WTC11 (cell line): ENCODE measurements at places on chromosomes 2 and 18.
A peak's percentile ranks its signal among the peaks of the same experiment; 100 is the strongest.

- DNase-seq = no peak
Observed at GRCh38 chr2:10056439-10056838, 13.1 kb downstream of the KLF11 start.

GRCh38 chr2:232238108-232238507 lies 140.4 kb upstream of the ALPP start:
- DNase-seq = no peak

DNA sequence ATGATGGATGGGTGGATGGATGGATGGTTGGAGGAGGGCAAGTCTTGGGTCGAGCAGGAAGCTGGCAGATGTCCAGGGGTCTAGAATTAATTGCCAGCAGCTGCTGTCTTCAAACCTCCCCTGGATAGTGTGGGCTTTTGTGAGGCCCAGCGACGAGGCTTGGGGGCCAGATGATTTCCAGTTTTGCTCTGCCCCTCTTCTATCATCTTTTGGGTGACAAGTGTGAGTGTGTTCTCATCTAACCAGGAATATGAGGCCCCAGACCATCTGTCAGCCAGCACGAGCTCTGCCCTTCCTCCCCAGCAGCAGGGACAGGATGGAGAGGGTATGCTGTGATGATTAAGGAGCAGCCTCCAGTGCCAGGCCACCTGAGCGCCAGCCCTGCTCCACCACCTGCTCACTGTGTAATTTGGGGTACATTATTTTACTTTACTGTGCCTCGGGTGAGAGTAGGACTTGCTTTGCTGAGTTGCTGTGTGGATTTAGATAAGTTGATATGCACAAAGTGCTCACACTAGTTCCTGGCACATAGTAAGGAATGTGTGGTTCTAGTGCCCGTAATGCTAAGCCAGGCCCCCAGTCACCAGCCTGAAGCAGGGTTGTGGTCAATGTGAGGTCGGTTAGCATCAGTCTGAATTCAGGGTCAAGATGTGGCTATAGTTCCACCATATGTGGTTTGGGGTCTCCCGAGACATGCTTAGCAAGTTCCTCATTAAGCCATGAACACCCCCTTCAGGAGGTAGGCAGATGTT lies 251.1 kb downstream of the CYP26B1 start:
- DNase-seq = no peak

DNA sequence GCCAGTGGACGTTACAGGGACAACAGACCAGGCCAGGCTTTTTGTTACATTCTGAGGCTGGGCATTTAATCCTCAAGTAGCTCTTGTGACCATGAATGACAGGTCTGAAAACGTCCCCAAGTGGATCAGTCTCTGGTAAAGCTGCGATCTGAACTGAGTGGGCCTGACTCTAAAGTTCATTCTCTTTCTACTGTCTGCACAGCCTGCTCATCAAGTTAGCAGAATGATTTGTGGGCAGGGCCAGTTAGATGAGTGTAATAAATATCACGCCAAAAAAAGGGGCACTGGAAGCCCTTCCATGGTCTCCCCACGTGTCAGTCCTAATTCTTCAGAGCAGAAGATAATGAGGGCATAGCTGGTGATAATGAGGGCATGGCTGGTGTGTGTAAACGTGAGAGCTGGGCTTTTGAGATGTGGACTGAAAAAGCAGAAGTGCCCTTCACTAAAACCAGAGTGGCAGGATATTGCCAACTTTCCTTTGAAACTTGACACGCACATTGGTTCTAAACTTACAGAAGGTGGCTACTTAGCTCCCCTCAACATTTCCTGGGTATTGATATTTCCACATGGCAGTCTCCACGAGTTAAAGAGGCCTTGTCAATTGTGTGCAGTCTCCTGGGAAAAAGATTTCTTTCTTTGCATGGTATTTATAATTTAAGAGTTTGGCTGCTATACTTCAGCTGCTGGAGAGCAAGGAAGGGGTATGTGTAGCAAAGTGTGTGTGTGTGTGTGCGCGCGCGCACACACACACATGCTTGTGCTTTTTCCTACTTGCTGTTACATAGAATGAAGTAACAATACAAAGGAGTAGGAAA lies 72.7 kb upstream of the LYPD6B start:
- no peak for DNase-seq

DNA sequence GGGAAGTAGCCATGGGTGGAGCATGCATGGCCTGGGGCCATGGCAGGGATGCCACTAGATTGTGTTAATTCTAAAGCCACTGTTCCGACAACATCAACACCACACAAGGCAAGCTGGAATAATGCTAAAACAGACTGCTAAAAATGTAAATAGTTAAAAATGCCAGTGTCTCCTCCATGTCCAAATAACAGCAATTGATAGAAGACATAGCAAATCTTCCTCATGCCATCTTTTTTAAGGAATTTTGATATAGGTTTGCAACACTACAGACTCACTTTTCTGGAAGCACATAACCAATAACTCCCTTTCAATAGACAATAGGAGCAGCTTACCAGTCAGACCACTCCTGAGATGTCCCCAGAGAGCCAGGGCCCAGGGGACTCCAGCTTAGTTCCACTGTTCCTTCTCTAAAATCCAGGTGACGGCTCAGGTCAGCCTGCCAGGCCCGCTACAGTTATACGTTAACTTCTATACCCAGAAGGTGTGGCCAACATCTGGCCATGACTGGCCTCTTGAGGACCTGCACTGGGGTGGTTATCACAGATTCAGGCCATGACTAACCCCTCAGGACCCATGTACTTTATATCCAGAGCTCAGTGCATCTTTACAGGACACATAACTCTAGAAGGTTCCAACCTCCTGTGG lies 20.3 kb downstream of the TUBB6 start:
- no peak for DNase-seq

DNA sequence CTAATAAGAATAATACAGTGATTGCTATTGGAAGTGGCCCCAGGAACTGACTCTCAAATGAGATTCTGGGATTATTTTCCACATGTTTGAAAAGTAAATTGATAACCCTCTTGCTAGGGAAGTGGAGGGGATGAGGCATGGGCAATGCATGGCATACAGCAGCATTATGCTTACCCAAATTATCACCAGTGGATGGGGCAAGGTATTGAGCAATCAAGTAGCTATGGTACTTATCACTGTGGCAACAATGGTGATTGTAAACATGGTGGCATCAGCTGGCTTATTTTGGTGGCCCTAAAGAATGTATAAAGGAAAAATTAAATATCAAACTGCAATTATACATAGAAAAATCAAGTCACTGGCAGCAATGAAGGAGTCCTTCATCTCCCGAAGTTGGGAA lies 155.1 kb downstream of the FIGN start:
- DNase-seq = no peak

GRCh38 chr2:3277050-3277747 lies 100.4 kb downstream of the EIPR1 start:
- DNase-seq = no peak

GRCh38 chr2:29829841-29830240 lies 91.5 kb downstream of the ALK start:
- DNase-seq = no peak

- DNase-seq = peak; percentile 35
Observed at GRCh38 chr2:231483398-231484329, 19.4 kb upstream of the NCL start.

- peak; percentile 32 for DNase-seq
Observed at GRCh38 chr2:177264209-177264692, 276 bp downstream of the NFE2L2 start.

DNA sequence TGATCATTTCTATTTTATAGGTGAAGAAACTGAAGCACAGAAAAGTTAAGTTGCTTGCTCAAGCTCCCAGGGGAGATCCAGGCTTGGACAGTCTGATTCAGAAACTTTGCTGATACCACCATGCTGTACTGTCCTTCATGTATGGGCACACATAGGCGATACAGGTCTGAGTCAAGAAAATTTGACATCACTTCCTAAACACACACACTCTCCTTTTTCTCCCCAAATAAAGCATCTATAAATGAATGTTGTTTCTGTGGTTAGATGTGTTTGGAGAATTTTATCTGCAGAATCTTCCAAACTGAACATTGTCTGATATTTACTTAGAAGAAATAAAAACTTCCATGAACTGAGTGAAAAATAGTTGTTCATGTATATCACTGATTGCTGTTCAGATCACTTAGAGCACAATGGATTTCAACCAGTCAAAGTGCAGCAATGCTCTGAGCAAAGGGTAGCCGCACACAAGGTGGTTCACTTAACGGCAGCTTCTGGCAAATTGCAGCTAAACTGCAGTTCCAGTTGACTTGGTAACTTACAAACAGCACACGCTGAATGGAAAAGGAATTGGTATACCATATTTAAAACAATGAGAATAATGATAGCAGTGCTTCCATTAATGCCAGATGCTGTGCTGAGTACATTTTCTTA lies 10.0 kb upstream of the AGFG1 start:
- DNase-seq = no peak

DNA sequence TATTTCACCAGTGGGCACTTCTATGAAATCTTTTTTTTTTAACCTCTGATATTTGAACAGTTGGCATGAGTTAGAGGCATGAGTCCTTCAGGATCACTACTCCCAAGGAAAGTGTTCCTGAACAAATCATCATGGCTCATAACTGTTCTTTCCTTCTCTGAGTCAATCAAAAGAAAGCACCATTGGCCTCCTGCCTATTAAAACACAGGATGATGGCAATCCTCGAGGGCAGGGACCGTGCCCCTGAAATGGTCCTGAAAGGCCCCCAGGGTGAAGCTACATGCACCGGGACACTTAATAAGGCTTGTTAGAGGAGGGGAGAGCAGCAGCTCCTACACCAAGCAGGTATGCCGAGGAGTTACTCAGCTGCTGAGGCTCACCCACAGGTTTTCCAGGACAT lies 43.5 kb downstream of the SLC14A2 start:
- no peak for DNase-seq

- DNase-seq = no peak
Observed at GRCh38 chr2:105866216-105867185, 121.8 kb downstream of the NCK2 start.

- no peak for DNase-seq
Observed at GRCh38 chr2:108552566-108552965, 18.3 kb downstream of the LIMS1 start.

- no peak for DNase-seq
Observed at GRCh38 chr2:8132351-8132831, 549.5 kb upstream of the ID2 start.

DNA sequence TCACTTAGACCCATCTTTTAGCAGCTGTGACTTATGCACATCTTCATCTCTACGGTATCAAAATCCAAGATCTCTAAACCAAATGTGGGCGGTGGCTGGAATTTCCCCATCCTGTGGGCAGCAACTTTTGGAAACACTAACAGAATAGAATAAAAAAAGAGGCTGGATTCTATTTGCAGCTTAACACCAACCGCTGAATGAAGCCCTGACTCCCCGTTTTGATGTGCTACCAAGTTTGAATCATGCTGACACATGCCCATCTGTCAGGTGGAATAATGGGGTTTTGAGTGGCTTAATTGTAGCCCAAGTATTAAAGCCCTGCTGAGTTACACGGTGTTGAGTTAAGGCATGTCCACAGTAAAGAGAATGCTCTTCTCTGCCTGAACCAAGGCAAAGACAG lies 165.2 kb downstream of the MTCL1 start:
- no peak for DNase-seq

DNA sequence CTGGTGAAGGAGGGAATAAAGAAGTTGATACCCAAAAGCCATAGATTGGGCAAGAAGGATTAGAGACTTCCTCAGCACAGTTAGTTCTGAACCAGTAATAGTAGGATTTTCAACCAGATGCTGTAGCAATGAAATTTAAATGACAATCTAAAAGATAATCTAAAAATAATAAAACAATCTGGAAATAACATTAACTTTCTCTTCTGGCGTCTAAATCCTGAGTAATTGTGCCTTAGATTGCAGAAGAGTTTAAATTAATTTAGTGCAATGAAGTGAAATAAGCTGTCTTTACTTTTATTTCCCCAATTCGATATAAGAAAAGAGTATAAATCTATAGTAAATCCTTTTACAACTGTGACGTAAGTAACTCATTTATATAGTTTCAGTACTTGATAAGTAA lies 186.8 kb upstream of the DOK6 start:
- DNase-seq = no peak

DNA sequence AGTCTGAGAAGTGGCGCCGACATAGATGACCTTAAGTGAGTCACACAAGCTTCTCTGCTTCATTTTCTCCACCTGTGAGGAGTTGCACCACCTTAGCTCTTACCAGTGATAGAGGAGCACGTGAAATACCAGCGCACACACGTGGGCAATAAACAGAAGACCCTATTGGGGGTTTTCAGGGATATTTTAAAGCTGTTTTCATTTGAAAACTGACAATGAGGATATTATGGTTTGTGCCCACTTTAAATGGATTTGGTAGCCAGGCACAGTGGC lies 47.3 kb upstream of the FZD7 start:
- no peak for DNase-seq

DNA sequence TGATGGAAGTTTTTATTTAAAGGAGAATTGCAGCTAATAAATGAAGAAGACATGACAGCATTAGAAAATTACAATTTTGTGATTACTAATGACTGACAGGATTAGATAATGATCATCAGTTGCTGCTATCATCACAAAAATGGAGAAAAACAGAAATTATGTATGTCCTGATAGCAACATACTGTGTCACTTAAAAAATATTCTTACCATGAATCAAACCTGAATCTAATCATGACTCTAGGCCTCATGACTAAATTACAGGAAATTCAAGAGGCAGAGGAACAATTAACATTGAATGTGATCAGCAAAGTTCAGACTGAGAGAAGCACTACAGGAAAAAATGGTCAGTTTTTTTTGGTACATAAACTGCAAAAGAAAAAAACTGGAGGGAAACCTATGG lies 147.8 kb downstream of the PMAIP1 start:
- no peak for DNase-seq

DNA sequence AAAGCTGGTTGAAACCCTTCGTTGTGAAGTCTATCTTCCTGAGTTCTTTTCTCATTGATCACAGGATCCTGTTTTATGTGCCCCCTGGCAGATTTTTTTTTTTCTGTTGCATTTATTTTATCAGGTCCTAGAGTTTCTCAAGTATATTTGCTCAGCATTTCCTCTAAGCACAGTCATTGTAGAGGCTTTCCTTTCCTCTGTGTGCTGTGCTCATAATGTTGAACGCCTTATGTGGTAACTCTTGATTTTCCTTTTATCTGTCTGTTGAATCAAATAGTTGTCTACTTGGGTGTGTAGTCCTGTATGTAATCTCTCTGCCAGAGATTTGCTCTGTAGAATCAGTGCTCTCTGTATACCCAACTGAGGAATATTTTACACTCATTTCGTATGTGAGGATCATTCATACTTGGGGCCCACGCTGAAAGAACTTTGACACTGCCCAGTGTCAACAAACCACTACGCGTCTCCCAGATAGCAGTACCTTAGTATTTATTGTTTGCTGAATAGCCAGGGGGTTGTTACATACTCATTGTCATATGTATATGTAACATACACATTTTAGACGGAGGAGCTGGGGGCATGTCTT lies 118.2 kb downstream of the CTNNA2 start:
- no peak for DNase-seq
